ENCODE measurements at places on chromosomes 3 and 15.

- no peak for DNase-seq
- H3K4me1 ChIP-seq = peaks cover 8% of the 10 kb centered on the region
- H3K27ac ChIP-seq = no peak overlapping the region
- H3K4me3 ChIP-seq = no peak overlapping the region
Observed at GRCh38 chr15:59649603-59650002, 7.7 kb downstream of the GTF2A2 start.

- H3K27me3 ChIP-seq = no peaks in the 10 kb centered on the region
- H3K4me3 ChIP-seq = no peak overlapping the region
- peak; percentile 34 for DNase-seq
- H3K4me1 ChIP-seq = peaks cover 12% of the 10 kb centered on the region
- no peaks in the 10 kb centered on the region for H3K36me3 ChIP-seq
Observed at GRCh38 chr3:61571516-61572336, 10.4 kb downstream of the PTPRG start.

GRCh38 chr15:86483936-86484335, 404.3 kb downstream of the AGBL1 start:
- H3K4me3 ChIP-seq = no peak overlapping the region
- no peak for DNase-seq
- no peaks in the 10 kb centered on the region for H3K27me3 ChIP-seq
- no peaks in the 10 kb centered on the region for H3K36me3 ChIP-seq

- H3K36me3 ChIP-seq = no peaks in the 10 kb centered on the region
- DNase-seq = no peak
- H3K27ac ChIP-seq = no peak overlapping the region
Observed at GRCh38 chr3:10941972-10942371, 50.6 kb upstream of the SLC6A1 start.

GRCh38 chr3:153029350-153029749, 132.7 kb upstream of the RAP2B start:
- no peak overlapping the region for H3K27ac ChIP-seq
- H3K4me3 ChIP-seq = no peak overlapping the region
- H3K36me3 ChIP-seq = no peaks in the 10 kb centered on the region
- no peaks in the 10 kb centered on the region for H3K4me1 ChIP-seq

- H3K4me1 ChIP-seq = peaks cover 44% of the 10 kb centered on the region
- H3K4me3 ChIP-seq = peak overlapping the region; percentile 100
- no peaks in the 10 kb centered on the region for H3K36me3 ChIP-seq
- peak overlapping the region; percentile 37 for H3K27ac ChIP-seq
- no peak for DNase-seq
- H3K27me3 ChIP-seq = no peaks in the 10 kb centered on the region
Observed at GRCh38 chr3:32105291-32106131, 909 bp upstream of the GPD1L start.
